ENCODE measurements at places on chromosomes 5 and 9.

DNA sequence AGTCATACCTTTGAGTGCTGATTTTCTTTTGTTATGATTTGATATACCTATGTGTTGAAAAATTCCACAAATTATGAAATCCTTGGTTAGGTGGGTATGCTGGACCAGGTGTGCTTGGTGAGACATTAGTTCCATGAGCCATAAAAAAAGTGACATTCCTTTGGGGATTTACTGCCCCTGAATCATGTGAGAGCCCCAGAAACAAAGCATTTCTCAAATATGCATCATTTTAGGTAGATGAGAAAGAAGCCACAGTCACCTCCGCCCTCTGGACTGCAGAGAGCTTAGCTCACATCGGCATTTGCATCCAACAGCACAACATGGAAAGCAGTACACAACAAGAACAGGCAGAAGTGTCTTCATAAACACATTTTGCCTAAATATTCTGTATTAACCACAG is 55.3 kb downstream of the DAP start:
- DNase-seq, result peak; percentile 56

DNA sequence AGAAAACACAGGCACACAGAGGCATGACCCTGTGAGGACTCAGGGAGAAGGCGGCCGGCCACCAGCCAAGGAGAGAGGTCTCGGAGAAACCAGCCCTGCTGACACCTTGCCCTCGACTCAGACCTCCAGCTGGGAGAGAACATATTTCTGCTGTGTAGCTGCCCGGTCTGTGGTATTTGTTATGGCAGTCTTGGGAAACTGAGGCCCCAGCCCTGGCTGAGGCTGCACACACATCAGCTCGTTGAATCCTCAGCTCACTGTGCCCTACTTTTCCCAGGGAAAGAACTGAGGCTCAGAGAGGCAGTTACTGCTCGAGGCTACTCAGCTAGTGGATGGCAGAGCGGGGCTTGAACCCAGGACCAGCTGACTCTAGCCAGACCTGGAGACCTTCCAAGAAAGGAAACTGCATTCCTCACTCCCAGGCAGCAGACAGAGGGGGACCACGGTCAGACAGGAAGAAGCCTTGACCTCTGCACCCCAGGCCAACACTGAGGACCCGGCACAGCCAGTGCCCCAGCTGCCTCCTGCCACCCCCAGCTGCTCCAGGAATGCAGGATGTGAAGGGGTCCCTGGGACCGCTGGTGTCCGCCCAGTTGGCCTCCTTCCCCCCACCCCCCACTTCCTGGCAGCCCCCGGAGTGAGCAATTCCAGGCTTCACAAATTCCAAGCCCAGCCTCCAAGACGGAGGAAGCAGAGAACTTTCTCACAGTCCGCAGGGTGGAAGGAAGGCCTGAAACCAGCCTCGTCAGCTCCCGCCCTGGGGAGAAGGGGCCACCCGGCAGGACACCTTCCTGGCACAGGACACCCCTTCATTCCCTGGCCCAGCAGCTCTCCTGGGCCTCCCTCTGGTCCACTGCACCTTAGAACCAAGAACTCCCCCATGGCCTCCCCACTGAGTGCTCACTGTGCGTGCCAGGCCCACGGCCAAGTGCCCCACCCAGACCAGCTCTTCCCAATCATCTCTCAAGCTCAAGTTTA is 69.9 kb downstream of the LRSAM1 start:
- DNase-seq, result no peak

GRCh38 chr5:142803428-142804125 is 33.4 kb downstream of the ARHGAP26 start:
- no peak for DNase-seq

DNA sequence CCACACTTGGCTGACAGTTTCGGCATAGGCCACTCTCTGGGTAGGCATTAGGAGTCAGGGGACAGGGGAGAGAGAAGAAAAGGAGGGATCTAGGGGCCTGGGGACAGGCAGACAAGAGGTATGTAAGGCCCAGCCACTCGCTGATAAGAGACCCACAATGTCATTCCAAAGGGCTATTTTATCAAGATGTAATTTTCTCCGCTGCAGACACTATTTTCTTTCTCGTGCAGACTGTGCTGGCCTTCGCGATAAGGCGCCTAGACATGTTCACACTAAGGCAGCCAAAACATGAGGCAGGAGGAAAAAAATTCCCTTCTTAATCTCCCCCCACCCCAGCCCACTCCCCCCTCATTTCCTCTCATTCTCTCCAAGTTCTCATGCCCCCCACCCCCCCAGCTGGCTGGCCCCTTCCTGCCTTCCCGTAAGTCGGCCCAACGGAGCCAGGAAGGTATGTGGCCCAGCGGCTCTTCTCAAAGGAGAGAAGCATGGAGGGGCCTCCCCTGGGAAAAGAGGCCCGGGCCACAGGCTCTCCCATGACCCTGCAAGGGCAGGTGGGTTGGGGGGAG is 44.9 kb upstream of the SYNPO start:
- no peak for DNase-seq

DNA sequence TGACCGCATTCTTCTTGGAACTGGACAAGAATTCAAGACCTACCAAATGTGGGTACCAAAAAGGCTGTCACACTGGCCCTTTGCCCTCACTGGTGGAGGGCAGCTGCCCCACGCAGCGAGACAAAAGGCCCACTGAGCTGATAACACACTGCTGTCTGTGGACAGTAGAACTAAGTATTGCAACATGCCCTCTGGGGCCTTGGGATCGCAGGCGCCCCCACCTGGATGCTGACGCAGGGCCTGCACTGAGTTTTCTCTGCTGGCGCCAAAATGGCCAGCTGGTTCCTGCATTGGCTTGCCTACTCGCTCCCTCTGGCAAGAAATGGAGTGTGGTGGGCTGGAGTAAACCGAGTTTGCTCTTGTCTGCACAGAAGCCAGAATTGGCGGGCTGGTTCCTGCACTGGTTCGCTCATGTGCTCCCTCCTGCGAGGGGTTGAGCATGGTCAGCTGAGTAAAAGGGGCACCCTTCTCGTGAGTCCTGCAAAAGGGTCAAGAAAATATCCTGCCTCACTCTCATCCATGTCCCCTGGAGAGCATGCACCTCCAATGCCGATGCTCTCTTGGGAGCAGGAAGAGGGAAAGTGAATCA is 55.7 kb downstream of the NXNL2 start:
- no peak for DNase-seq

DNA sequence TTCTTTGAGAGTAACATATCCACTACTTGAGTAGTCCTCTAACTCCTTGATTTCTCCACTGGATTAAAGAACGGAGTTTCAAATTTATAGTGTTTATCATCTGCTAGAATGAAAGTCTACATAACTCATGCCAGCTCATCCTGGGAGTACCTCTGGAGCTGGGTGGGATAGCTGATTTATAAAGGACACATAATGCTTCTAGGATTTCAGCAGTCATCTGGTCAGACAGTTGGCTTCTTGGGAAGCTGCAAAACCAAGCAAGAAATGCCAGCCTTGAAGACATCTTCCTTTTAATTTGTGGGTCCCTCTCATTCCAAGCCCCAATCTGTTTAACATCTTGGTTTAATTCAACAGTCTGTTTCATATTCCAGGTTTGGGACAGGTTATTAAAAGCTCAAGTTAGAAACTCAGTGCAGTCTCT is 3.2 kb downstream of the GALNT10 start:
- DNase-seq, result no peak

DNA sequence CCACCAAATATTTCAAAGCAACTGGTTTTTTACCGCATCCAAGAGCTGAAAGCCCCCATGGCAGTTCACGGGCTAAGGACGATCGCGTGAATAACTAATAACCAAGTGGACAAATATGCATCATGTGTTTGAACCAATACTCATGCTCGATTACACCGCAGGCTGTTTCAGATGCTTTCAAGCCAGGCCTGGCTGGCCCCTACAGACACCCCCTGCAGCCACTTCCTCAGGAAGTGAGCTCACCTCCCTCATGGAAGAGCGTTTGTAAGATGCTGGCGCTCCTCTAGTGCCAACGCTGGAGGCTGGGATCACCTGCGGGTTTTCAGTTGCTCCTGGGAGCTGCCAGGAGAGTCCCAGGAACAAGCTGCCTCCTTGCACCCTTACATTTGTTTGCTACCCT is 53.9 kb upstream of the PTCH1 start:
- DNase-seq, result no peak

GRCh38 chr5:41508186-41508585 is 2.2 kb downstream of the PLCXD3 start:
- DNase-seq, result peak; percentile 6

GRCh38 chr5:169606279-169606678 is 22.7 kb downstream of the SPDL1 start:
- DNase-seq, result no peak

- no peak for DNase-seq
Observed at GRCh38 chr9:6692881-6693361, 47.4 kb upstream of the GLDC start.

GRCh38 chr5:178396796-178397720 is 164.5 kb upstream of the PHYKPL start:
- DNase-seq, result no peak

DNA sequence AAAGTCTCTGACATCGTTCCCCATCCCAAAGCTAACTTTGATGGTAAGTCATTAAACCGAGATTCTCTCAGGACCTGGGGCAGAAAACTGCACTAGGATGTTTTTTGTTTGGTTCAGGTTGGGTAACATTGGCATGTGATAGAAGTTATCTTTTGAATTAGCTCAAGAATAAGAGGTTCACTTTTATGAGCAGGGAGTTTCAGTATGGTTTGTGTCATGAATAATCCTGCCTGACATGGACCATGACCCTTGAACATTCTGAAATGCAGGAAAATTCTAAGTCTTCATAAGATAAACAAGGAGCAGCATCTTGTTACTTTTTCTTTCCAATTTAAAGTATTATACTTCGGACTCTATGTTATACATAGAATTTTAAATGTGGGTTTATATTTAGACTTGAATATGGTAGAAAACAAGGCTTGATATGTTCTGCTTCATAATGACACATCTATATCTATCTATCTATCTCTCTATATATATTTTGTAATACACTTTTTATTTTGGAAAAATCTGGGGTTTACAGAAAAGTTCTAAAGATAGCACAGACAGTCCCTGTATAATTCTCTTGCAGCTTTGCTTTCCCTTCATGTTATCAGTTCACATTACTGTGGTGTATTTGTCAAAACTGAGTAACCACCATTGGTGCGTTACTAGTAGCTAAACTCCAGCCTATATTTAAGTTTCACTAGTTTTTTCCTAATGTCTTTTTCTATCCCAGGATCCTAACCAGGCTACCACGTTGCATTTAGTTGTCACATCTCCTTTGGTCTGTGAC is 102.7 kb upstream of the TAF11L2 start:
- DNase-seq, result no peak

DNA sequence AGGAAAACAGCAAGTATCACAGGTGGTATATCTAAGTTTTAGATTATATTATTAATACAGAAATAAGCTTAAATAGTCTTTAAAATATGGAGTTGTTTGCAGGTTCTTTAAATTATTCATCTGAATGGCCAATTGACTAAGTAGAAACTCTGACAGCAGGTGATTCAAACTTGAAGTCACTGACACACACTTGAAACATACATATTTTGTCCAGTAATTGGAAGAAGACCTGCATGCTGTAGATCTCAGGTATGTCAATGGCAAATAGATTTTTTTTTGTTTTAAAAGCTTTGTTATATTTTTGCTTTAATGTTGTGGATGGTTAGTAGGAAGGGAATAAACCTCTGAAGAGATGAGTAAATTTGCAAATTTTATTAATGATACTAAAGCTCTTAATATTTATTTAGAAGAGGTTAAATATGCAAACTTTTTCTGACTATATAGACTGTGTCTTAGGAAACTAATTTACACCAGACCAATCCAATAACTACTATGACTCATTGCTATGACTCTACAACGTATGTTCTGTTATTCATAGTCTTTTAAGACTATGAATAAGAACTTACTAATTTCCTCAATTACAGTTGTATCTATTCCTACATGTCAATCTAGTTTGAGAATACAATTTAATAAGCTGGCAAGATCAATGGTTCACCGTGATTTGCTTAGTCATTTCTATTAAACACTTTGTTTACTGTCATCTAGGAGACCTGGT is 53.9 kb upstream of the RORB start:
- peak; percentile 39 for DNase-seq

DNA sequence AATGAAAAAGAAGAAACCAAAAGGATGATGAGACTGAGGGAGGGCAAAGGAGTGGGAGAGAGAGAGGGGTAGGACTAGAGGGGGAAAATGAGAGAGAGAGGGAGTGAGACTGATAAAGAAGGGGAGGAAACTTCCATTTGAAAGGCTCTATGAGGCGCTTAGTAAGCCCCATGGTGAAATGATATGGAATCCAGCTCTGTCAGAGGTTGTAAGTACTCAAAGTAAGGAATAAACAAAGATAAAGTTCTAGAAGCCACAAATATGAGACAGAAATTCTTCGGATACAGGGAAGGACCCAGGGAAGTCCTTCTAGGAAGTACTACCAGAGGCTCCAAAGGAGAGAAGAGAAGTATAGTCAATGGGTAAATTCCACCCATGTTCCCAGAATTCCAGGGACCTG is 21.7 kb upstream of the VLDLR start:
- no peak for DNase-seq

DNA sequence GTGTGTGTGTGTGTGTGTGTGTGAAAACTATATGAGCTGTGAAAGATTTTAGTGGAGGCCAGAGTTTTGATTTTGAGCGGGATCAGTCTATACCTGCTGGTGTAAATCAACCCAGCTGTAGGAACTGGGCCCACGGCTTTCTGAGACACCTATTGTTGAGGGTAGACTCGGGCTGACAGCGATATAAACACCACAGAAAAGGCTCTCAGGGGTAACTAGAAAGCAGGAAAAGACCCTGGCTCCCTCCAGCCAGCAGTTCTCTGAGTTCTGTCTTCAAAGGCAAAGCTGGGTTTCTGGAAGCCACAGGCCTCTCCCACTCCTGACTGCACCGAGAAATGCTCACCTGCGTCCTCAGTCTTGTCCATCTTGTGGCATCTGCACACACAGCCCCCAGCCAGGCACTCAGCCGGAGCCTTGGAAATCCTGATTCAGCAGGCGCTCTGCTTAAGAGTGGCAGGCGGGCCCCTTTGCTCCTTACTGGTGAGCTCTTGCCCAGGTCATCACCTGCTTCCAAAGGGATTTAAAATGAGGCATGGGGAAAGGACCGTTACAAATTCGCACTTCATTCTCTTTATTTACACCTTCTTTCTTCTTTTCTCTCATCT is 223.3 kb downstream of the NDUFS4 start:
- no peak for DNase-seq

DNA sequence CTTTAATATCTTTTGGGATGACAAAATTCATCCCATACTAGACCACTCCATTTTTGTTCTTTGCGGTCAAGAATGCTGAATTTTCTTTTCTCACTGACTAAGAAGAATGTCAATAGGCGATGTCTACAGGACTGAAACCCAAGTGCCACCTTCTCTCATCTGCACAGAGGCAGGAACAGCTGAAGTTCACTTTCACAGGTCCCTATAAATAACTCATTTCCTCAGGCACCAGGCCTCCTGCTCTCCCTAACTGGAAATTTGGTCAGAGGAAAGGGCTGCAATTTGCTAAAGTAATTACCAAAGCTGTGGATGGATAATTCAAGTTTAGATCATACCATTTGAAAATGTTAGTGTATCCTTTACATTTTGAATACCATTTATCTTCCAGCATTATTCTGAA is 142.9 kb downstream of the DIRAS2 start:
- no peak for DNase-seq
